Activated CD4-positive, alpha-beta T cell treated with anti-CD3 and anti-CD28 coated beads for 36 hours (primary cell): ENCODE measurements at places on chromosomes 3 and 15.

GRCh38 chr3:9778143-9779074 is 8.7 kb upstream of the CAMK1 start:
- peak; percentile 87 for DNase-seq

GRCh38 chr3:64291345-64291744 is 66.1 kb upstream of the PRICKLE2 start:
- DNase-seq = no peak

GRCh38 chr3:126394179-126394976 is at the start of gene CFAP100:
TSS of gene CFAP100 (plus strand) at chr3:126394909. CDS start at chr3:126396001, 1,092 bp downstream.
- no peak for DNase-seq

DNA sequence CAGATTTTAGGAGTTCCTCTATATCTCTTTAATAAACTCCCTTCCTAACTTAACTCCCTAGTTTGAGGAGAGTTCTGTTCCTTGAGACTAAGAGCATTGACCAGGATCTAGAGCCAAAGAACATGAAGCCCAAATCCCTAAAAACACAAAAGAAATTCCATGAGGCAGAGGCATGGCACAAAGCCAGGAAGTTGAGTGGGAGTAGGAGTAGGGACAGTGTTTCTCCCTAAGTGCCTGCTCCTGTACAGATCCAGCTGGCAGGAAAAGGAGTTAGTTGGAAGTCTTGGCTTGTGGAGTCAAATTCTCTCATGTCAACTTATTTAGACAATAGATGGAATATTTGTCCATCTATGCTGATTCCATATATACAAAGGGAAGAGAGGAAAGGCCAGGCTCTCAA is 11.4 kb downstream of the ACTC1 start:
- no peak for DNase-seq
